Activated CD8-positive, alpha-beta memory T cell treated with anti-CD3 and anti-CD28 coated beads, Interleukin-2, amount 50 U/mL, for 4 hours (primary cell): ENCODE measurements at places on chromosomes 13 and 19.
A peak's percentile ranks its signal among the peaks of the same experiment; 100 is the strongest.

DNA sequence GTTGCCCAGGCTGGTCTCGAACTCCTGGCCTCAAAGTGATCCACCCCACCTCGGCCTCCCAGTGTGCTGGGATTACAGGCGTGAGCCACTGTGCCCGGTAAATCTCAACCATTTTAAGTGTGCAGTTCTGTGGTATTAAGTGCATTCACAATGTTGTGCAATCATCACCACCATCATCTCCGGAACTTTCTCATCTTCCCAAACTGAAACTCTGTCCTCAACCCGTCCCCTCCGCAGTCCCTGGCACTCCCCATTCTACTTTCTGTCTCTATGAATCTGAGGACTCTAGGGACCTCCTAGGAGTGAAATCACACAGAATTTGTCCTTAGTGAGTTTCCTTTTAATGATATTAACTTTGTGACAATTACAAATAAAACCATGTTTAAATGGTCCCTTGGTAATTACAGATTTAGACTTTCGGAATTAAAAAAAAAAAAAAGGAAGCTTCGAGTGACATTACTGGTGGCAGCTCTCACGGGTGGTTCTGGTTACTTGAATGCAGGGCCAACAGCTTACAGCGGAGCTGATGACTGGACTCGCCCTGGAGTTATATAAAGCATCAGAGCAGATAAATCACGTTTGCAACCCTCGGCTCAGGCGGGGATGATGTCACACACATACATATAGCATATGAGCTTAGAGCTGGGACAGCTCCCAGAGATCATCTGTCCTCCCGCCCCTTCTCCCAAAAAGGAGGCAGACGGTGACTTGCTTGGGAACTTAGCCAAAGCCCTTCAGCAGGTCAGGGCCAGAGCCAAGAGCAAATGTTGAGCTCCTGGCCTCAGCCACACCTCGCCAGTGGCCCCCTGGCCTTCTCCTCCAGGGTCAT lies 89.8 kb downstream of the ZNF557 start:
- DNase-seq: no peak

GRCh38 chr19:11300811-11301120 lies 4.8 kb downstream of the TSPAN16 start:
- DNase-seq: no peak

- no peak for DNase-seq
Measured at GRCh38 chr19:10924597-10924996, 3.8 kb downstream of the YIPF2 start.

DNA sequence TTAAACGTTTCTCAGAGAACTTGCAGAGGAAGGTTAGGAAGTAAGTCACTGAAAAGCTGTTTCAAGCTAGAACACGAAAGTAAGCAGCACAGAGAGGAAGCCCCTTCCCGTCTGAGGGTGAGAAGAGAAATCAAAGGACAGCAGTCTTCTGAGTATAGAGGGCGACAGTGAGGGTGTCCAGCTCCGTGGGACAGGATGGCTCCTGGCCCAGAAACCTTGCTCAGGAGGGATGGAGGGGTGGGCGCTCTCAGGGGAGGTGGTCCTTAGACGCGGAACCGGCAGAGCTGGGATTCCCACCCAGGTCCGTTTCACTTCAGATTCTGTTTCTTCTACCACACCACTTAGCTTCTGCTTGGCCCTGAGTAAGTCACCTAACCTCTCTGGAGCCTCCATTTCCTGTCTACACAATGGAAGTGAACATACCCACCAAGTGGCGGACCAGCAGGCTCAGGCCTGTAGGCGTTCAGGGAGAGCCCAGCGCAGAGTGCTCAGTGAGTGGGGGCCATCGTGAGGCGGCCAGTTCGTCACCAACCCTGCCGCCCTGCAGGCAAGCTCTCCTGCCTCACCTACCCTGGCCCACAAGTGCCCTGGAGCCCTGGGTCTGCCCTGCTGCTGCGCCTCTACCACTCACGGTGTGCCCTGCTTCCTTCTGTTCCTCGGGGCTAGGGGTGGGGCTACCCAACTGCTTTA lies 5.5 kb upstream of the RSPH6A start:
- no peak for DNase-seq

DNA sequence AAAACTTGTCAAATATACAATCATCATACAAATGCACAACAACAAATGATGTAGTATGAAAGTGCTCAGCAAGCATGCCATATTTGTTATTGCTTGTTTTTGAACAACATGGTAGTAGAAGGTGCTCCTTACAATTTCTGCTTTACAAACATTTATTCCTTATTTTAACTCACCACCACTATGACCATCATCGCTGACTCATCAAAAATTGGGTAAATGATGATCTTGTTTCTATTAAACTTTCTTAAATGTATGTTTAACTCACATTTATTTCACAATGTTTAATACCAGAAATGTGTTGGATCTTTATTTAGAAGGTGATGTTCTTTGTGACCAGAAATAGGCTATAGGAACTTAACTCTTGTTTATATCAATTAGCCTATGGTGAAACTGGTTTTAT lies 45.5 kb downstream of the KCNRG start:
- no peak for DNase-seq

GRCh38 chr13:98539666-98540065 lies 37.2 kb downstream of the STK24 start:
- no peak for DNase-seq

DNA sequence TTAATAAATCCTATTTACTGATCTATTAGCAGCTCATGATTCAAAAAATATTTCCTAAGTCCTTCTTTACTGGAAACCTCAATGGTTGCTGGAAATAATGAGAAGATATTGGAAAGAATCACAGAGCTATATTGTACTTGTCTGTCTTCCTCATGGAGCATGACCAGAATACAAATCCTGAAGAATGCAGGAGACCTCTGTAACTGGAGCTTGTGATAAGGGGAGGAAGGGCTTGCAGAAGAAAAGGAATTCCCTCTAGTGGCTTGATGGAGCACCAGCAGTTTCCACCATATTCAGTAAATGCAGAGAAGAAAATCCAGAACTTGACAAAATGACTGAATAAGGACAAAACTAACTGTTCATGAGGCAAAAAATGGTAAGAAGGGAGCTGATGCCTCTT lies 1333.1 kb downstream of the EFNB2 start:
- no peak for DNase-seq

DNA sequence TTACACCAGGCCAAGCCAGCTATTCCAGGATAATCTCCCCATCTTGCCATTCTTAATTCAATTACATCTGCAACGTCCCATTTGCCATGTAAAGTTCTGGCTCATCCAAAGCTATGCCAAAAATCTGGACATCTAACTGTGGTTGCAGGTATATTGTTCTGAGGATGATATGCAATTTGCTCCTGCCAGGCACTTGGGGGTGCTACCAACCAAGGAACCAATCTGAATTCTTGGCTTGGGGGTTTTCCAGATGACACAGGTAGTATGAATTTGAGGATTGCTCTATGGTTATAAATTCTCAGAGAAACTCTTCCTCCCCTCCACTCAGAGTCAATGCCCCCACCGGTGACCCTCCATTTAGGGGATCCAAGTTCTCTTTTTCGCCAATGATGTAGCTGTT lies 33.0 kb downstream of the CRYL1 start:
- DNase-seq: peak; percentile 32

DNA sequence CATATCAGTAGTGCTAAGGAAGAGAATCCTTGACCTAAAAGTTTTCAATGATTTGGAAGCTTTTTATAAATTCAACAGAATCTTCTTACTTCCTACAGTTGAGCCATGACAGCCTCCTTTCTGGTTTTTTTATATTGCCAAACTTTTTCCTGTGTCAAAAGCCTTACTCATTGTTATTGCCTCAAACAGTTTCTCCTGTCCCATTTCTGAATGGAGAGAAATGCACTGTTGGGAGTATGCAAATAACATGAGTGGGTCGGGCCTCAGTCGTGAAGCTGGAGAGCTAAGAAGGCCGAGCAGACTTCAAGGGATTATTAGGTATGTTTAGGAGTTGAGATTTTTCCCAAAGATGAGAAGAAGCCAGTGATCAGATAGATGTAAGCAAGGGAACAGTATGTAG lies 766.4 kb upstream of the KLHL1 start:
- DNase-seq: no peak

- no peak for DNase-seq
Measured at GRCh38 chr19:12864721-12865715, 16.2 kb downstream of the DNASE2 start.

GRCh38 chr13:99979453-99980200 lies 2.0 kb upstream of the ZIC2 start:
- DNase-seq: no peak

DNA sequence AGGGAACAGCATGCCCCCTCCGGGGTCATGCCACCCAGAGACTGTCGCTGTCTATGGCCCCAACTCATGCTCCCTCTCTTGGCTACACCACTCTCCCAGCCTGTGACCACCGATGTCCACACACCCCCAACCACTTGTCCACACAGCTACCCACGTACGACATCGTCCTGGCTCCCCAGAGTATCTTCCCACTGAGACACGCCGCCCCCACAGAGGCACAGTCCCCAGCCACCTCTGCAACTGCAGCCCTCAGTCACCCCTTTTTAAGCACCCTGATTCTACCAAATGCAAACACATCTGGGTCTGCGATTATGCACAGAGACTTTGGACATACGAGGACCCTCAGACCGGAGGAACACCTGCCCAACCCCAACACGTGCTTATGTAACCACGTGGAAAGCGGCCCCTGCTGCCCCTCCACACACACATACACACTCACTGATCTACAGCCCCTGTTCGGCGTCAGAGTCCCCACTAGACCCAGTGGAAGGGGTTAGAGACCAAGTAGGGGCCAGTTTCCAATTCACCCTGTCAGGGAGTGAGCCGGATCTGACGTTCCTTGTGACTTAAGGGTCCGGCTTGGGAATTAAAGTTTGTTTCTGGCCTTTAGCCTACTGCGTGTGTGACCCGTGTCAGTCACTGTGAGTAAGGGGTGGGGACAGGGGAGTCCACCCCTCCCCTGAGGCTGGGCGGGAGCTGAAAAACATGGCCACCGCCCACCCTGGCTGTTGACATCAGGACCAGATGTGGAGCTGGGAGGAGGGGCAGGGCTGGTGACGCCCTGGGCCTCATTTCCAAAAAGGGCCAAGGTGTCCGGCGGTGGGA lies 11.9 kb upstream of the AXL start:
- DNase-seq: no peak
